ENCODE measurements at places on chromosomes 6 and 20.

GRCh38 chr6:127538750-127539264 is 19.7 kb upstream of the MTCL3 start:
- DNase-seq = no peak

DNA sequence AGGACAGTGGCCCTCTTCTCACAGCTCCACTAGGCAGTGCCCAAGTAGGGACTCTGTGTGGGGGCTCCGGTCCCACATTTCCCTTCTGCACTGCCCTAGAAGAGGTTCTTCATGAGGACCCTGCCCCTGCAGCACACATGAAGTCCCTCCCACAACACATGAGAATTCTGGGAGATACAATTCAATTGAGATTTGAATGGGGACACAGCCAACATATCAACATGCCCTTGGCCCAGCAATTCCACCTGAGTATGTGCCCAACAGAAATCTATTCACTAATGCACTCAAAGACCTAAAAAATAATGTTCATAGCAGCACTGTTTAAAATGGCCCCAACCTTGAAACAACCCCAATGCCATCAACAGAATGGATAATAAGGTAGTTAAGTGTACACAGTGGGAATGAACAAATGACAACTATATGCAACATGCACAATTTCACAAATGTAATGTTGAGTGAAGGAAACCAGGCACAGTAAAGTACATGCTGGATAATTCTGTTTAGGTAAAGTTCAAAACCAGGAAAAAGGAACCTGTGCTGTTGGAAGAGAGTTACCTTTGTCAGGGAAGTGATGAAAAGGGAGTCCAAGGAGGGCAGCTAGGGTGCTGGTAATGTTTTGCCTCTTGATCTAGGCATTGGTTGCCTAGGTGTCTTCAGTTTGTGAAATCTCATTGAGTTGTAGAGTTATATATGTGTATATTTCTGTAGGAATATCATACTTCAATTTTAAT is 16.1 kb downstream of the ISM1 start:
- no peak for DNase-seq

DNA sequence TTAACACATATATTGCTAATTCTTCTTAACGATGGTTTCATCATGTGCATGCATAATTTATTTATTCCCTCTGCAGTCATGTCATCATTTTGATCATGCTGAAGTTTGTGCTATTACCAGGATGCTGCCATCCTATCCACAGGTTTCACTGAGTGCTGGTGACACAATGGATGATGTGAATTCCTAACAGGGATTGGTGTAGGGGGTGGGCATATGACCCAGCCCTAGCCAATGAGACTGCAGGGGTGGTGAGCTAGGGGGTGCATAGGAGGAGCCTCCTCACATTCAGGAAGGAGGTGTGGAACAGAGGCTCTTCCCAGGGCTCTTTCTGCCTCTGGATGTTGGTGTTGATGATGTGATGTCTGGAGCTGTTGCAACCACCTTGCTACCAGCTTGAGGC is 7.5 kb downstream of the CST5 start:
- no peak for DNase-seq

GRCh38 chr6:76984572-76984971 is 478.7 kb downstream of the HTR1B start:
- DNase-seq = no peak
